Fibroblast of lung (primary cell): ENCODE measurements at places on chromosomes 12 and 14.

GRCh38 chr12:67750513-67751183 lies 102.1 kb downstream of the DYRK2 start:
- DNase-seq: no peak

- DNase-seq: no peak
These were observed 52.0 kb downstream of the PEX5 start for GRCh38 chr12:7241404-7242005.

GRCh38 chr12:117277875-117278274 lies 83.6 kb downstream of the NOS1 start:
- no peak for DNase-seq

DNA sequence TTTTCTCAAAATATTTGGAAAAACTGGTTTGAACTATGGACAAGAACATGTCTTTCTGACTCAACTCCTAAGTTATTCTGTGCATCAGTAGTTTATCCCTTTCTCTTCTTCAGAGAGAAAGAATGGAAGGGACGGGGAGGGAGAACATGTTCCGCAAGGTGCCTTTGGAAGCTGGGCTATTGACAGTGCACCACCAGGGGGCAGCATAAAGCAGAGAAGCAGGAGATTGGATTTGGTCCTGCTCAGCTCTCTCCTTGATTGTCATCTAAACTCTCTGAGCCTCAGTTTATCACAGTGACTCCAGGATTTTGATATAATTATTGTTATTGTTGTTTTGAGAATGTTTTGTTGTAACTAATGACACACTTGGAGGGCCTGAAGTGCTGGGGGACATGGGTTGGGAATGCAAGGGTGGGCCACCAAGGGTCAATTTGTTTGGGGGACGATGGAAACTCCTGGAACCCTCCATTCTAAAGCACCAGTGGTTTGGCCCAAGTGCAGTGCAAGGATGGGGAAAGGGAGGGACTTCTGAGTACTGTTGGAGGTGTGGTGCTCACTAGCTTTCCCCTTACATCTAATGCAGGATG lies 45.3 kb upstream of the ANO6 start:
- DNase-seq: peak; percentile 83

GRCh38 chr14:50831726-50832168 lies 785 bp upstream of the NIN start:
- DNase-seq: no peak

GRCh38 chr12:99087278-99087677 lies 442.2 kb downstream of the APAF1 start:
- DNase-seq: no peak

GRCh38 chr14:50447461-50447860 lies 50.8 kb upstream of the CDKL1 start:
- no peak for DNase-seq

GRCh38 chr12:127237151-127237550 lies 1029.8 kb upstream of the TMEM132C start:
- no peak for DNase-seq

- no peak for DNase-seq
These were observed 39.1 kb upstream of the GZMB start for GRCh38 chr14:24673059-24673458.

DNA sequence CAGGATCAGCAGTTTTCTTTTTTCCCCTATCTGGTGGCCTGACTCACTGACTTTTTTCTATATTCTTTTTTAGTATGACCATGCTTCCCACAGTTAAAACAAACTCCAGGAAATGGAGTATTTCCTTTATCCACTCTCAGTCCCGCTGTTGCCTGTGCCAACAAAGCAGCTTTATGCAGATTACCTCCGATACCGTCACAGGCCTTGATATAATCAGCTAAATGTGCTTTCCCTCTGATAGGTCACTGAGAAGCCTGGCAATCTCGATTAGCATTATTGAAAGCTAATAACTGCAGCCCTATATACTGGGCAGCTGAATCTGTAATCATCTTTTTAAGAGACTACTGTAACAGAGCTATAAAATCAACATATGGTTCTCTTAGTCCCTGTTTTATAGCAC lies 243.6 kb downstream of the KIF21A start:
- no peak for DNase-seq
